ENCODE measurements at places on chromosomes 2 and 18. TPM values are rescaled to one million over a fixed set of nuclear protein-coding genes. Genes with fewer than 3 reads are reported as not detected.

Gene CETN1
- total RNA-seq, result not detected

Gene DUSP2
- 5.7 TPM for total RNA-seq

Gene IMP4
- 62.2 TPM for total RNA-seq

Gene IL1F10
- total RNA-seq, result not detected

Gene IL36B
- total RNA-seq, result not detected
